ENCODE measurements at places on chromosomes 2 and 18.

- DNase-seq: no peak
These were observed 35.1 kb downstream of the RAMP1 start for GRCh38 chr2:237894396-237894979.

DNA sequence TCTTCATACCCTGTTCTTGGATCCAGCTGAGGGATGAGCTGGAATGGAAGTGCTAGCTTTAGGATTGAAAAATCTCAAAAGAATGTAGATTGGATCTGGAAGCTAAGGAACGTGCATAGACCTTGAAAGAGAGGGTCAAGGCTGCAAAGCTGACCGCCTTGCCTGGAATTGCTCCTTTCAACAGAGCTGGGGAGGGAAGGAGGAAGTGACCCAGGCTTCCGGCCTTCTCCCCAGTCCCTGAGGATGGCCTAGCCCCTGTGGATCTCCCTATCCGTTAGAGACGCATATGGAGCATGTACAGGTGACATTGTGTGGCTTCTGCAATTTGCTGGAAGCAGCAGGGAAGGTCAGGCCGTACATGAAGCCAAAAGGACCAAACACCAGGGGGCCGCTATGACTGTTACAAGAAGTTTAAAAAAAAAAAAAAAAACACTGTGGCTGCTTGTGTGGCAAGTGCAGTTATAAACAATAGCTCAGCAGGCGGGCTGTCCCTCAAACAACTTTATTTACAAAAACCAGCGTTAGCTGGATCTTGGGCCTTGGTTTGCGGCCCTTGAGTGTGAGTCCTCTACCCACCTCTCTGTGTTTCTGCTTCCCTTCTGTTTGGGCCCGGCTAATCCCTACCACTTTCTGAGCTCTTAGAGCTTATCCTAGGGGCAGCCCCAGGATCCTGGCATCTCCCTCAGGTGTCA lies 227.6 kb downstream of the SEPTIN10 start:
- peak; percentile 53 for DNase-seq

DNA sequence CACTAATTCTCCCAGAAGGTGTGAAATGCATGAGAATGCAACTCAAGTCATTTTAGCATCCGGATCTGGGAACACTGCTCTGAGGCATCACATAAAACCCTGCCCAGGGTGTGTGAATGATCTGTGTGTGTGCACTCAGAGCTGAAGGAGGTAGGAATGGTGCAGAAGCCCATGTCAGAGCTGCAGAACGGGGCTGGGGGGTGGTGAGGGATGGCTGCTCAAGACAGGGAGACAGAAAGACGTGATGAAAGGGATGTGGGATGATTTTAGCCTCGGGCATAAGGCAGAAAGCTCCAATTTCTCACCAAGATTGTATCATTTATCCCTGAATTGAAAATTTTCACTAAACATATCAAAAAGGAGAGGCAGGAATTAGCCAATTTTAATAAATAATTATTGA lies 369.1 kb downstream of the EIPR1 start:
- DNase-seq: no peak

DNA sequence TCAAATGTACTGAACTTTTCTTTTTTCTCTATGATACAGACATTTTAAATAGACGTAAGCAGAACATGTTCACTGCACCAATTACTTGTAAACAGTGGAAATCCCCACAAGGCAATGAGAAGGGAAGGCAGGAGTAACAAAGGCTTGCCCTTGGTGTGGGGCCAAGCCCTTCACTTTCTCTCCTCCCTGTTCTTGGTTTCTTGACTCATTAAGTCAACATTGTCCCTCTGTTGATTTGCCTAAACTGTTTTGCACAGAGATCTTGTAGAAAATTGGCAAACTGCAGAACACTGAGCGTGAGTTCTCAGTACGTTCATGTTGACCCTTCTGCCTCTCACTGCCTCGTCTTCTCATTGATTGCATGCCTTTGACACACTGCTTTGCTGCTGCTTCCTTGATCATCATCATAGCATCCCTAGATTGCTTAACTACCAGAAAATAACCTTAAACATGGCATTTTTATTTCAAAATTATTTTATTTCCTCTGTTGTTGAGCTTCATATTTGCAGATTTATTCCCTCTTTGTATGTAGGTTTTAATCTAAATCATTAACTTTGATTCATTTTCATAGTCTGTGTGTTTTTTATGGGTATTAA lies 257.7 kb downstream of the PTGR3 start:
- no peak for DNase-seq

GRCh38 chr2:55560855-55561254 lies 41.3 kb downstream of the CFAP36 start:
- no peak for DNase-seq

- no peak for DNase-seq
These were observed 140.5 kb downstream of the LRP2 start for GRCh38 chr2:169221745-169222369.

GRCh38 chr2:96536445-96537065 lies at the start of gene ARID5A:
TSS of gene ARID5A (plus strand) at chr2:96536752. CDS start at chr2:96536827, 75 bp downstream.
- DNase-seq: peak; percentile 99

GRCh38 chr2:182767578-182767977 lies 51.5 kb downstream of the DNAJC10 start:
- no peak for DNase-seq

DNA sequence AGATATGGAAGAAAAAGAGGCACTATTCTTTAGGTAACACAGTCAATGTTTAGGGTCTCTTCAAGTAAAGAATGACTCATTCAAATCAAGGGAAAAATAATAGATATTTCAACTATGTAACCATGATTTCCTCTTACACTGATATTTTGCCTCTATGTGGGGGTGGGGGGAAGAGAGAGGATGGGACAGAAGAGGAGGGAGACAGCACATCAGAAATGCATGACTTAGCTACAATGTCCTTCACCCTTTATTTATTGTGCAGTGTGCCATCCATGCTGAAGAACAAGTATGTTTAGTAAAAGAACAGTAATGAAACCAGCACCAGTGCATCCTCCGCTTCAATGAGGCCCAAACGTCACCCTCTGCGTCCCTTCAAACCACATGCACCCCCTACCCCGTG lies 204.8 kb downstream of the HDAC4 start:
- no peak for DNase-seq

DNA sequence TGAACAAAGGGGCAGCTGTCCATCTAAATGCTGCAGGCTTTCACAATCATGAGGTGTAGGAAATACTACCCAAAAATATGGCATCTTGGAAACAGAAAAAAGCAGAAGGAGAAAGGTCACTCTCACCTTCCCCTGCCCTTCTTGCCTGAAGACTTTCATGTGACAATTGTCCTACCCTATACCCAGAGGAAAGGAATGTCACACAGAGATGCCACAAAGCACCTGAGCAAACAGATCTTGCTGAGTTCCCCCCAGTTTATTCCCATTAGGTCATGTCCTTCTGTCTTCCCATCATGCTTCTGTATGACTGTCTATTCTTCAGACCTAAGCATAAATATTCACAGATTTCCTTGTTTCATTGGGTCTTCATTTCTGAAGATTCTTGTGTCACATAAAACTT lies 116.6 kb upstream of the MSH6 start:
- no peak for DNase-seq

DNA sequence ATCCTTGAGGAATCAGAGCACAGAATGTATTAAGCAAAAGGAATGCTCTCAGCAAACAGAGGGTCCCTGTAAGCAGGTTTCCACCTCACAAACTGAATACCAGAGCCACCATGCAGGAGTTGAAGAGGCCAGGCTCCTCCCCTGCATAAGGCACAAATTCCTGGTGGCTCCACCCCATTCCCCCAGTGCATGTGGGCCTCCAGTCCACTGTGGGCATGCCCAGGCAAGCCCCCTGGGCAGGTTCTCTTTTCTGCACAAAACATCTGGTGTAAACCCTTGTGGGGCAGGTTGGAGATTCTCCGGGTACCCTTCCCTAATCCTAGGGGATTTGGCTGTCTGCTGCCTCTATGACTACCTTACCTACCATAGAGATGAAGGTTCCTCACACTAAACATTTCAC lies 166.5 kb downstream of the PTPRM start:
- no peak for DNase-seq

- peak; percentile 56 for DNase-seq
These were observed 17.7 kb upstream of the SP3 start for GRCh38 chr2:173982918-173983317.

GRCh38 chr2:84283506-84283905 lies 175.6 kb downstream of the SUCLG1 start:
- no peak for DNase-seq

GRCh38 chr2:64905338-64906024 lies 83.7 kb upstream of the SLC1A4 start:
- DNase-seq: peak; percentile 89

GRCh38 chr2:138766464-138766863 lies 13.7 kb downstream of the NXPH2 start:
- no peak for DNase-seq

GRCh38 chr2:43950383-43951008 lies 45.3 kb downstream of the LRPPRC start:
- DNase-seq: no peak

GRCh38 chr18:3478262-3478978 lies 28.4 kb downstream of the TGIF1 start:
- DNase-seq: no peak

GRCh38 chr2:227115761-227116160 lies 48.2 kb downstream of the COL4A4 start:
- no peak for DNase-seq

- peak; percentile 25 for DNase-seq
These were observed 21.1 kb upstream of the TMEM163 start for GRCh38 chr2:134739879-134740301.

- DNase-seq: no peak
These were observed at the start of gene CBLN2 for GRCh38 chr18:72544092-72544886. TSS of gene CBLN2 (minus strand) at chr18:72544342. CDS start at chr18:72542160, 2,182 bp downstream.

- DNase-seq: no peak
These were observed 21.3 kb upstream of the TMEM131 start for GRCh38 chr2:98016908-98017670.

- no peak for DNase-seq
These were observed 169.0 kb upstream of the COL3A1 start for GRCh38 chr2:188805219-188805618.

DNA sequence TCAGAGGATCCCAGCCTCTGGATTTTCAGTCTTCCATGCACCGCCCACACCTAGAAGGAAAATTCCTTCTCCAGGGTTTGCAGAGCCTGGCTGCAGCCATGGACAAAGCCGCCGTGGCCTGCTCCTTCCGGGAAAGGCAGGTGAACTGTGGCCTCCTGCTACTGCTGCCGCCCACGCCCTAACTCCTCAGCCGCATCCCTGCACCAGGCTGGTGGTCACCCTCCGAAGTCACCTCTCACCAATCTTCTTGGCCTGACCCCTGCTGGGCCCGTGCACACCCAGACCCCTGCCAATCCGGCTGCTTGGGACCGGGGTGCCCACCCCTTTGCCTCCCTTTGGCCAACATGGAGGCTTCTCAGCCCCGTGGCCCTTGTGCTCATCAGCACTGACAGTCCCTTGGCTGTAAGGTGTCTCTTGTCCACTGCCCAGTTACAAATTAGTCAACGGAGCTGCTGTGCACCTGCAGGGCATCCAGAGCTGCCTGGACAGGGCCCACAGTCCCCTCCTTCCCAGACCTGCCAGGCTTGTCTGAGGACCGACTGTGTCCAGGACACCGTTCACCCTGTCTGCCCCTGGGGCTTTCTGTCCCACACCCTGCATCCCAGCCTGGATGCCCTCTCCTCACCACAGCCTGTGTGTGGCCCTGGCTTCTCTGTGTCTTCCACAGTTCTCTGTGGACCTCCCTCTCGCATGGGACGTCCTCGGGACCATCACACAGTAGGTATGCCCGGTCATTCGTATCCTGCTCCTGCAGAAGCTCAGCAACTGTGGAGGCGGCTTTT lies 130.1 kb upstream of the TPO start:
- no peak for DNase-seq

DNA sequence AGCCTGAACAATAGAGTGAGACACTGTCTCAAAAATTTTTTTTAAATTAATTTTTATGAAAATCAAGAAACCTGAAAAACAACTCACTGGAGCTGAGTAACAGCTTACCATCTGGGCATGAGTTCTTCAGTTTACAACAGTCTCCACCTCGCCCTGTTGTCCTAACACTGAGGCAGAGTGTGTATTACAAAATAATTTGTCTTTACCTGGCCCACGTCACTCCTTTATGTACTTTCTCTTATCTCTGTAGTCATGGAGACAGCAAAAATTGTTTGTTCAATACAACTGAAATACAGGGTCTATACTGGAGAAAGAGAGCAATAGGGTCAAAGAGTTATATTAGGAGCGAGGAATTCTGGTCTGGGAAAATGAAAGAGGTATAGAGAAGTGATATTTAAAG lies 48.1 kb downstream of the CYTIP start:
- DNase-seq: no peak

GRCh38 chr2:148545390-148546256 lies 98.9 kb upstream of the EPC2 start:
- DNase-seq: no peak

GRCh38 chr2:153145470-153145978 lies 333.0 kb downstream of the RPRM start:
- no peak for DNase-seq

- DNase-seq: no peak
These were observed 30.4 kb downstream of the RAMP1 start for GRCh38 chr2:237889811-237890210.

DNA sequence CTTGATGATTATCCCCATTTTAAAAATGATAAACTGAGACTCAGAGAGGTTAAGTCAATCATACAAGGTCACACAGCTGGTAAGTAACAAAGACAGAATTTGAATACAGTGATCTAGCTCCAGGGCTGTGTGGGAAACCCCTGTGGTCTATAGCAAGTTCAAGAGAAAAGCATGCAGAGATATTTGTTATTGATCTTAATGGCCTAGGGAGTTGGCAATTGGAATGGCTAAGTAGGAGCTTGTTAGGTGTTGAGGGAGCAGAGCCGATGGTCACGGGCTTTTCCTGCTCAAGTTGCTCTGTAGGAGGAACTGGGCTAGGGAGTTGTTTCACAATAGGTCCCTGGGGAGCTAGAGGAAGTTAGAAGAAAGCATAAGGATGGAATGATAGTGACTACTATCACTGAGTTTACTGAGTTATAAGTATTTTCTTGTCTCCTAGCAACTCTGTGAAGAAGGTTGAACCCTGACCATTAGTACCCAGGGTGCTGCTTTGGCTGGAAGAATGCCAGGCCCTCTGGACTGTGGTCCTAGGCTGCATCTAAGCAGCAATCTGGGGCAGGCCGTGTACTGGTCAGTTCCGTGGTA lies 30.0 kb downstream of the RNF125 start:
- no peak for DNase-seq

DNA sequence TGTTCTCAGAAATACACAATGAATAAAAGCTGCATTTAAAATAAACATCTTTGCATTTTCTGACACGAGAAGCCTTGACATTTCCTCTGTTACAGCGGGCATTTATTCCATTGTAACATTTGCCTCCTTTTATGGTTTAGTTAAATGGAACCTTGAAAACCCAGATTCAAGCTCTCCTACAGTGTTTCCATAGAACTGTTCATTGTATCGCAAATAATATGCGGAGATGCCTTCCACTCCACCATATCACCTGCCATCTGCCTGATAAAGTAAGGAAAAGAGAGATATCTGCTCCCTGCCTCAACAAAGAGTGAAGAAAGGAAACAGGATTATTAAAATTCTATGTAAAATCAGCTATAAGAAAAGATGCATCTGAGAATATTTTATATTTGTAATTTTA lies 69.8 kb downstream of the CDH19 start:
- DNase-seq: no peak

DNA sequence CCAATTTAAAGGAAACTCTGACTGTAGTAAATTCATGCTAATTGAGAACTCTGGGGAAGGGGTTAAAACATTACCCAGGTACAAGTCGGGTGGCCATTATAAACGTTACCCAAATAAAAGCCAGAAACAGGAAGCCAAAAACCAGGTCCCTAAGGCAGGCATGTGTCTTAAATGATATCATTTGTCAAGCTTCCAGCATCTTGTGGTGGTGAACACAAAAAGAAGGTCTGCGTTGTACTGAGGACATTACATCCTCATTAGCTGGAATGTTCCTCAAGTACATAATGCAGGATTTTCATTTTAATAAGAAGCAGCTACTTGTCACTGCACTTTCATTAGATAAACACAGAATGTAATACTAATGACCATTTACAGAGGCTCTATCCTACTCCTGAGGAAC lies 10.9 kb downstream of the PTGR3 start:
- no peak for DNase-seq

Data from lower leg skin (tissue), 4 donors.